Breast epithelium (tissue), 4 donors: ENCODE measurements at places on chromosomes 11 and 22.
A peak's percentile ranks its signal among the peaks of the same experiment; 100 is the strongest.

DNA sequence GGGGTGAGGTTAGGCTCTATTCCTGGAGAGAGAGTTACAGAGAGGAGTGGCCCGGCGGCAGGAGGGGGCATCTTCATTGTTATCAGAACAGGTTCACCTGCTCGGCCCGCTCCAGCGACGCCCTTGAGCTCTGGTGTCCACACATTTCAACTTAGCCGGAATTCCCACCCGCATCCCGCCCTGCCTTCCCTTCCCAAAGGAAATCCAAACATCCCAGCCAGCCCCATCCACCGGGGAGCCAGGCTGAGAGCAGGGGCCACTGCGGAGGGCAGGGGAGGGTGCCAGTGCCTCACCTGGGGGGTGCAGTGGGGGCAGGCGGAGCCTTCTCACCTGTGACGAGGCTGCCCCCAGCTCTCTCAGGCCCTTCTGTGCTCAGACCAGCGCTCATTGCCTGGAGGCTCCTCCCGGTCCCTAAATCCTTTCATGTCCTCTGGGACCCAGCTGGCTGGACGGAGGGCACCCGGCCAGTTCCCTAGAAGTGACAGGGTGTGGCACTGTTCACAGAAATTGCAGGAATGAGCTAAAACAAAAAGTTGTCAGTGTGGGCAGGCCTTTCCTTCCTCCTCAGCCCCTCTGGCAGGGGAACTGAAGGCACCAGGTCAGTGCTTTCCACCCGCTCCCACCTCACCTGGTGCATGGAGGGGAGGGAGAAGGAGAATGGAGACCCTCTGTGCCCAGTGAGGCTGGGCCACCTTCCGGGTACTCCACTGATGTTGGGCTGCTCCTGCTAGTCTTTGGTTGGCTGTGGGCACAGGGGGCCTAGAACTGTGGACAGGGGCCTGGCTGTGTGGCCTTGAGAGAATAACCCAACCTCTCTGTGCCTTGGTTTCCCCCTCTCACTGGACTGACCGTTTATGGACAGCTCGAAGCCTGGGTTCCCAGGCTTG, 2.2 kb upstream of the MRGPRG start:
- peak; percentile 37 for DNase-seq

DNA sequence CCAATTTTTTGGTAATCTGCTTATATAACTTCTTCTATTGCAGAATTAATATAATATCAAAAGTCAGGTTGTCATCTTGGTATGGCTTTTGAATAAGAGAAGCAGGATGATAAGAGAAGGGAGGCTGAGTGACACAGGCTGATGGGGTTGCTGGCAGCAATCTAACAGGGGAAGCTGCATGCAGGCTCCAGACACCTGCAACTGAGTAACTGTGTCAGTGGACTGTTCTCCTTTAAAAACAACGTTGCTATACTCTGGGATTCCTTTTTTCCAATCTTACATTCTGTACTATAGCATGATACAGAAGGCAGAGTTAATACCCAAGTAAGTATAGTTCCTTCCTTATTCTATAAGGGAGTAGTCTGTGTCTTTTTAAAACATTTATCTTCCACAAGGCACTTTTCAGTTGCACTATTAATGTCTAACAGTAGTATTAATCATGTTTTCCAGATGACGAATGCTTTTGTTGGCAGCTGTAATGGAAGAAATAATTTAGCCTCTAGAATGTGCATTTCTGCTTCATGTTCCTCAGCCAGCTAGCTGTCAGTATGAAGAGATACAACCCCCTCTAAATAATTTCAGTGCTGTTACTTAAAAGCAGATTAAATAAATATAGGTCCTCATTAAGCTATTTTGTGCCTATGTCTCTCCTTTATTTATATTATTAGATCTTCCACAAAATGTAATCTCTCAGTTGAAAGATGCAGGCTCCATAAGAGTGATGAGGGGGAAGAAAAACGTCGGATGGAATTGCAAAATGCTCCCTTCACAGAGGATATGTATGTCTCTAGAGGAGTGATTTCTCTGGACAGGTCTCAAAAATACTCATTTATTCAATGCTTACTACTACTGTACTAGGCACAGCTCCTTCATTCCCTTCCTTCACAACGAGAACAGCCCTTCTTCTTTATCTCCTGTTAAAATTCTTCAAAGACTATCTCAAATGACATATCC, 50.8 kb downstream of the ATG16L2 start:
- no peak for DNase-seq

- no peak for DNase-seq
Measured at GRCh38 chr22:22386602-22387385, 121.7 kb downstream of the ZNF280B start.

DNA sequence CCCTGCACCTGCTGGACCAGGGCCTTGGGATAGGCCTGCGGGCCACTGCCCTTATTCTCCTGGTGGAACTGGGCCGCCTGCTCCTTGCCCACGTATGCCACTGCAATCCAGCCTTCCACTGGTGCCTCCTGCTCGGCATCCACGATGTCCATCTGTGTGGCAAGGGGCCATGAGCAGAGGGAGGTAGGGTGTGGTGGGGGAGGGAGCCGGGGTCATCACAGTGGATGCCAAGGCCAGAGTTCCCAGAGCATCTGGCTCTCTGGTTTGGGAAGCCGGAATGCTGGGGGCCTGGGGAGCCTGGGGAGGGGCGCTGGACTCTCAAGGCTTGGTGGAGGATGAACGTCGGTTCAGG, 627 bp downstream of the RNF215 start:
- no peak for DNase-seq

DNA sequence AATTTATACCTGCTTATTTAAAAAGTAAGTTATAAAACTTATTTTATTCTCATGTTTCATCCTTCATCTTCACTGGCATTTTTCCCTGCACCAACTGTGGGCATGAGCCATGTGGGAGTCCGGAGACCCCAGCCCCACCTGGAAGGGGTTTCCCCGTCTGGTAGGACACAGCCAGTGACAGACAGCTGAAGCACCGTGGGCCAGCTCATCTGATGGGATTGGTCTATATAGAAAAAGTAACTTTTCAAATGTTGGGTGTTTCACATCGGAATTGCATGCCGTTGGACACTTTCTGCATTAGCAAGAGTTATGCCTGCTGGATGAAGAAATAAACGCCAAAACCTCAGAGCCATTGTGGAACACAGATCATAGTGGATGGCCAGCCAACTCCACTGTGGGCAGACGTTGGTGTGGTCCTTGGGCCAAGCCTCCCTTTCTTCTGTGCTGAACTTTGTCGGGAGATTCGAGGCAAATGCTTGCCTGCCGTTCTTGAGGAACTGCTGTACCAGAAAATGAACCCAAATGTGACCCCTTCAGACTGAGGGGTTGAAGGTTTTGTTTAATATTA, 1329.3 kb downstream of the TBC1D22A start:
- DNase-seq = no peak

DNA sequence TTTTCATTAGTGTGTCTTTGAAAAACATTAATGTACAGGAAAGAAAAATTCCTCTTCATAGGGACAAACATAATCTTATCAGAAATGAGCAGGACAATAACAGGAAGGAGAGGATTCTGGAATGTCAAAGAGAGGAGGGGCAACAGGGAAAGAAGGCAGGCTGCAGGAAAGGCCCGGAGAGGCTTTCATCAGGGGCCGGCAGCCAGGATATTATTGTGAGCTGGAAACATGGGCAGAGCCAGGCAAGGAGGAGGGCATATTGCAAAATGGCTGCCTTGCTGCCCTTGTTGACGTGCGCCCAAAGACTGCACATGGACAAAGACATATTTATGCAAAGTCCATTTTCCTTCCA, 433.7 kb downstream of the ETS1 start:
- DNase-seq = no peak

DNA sequence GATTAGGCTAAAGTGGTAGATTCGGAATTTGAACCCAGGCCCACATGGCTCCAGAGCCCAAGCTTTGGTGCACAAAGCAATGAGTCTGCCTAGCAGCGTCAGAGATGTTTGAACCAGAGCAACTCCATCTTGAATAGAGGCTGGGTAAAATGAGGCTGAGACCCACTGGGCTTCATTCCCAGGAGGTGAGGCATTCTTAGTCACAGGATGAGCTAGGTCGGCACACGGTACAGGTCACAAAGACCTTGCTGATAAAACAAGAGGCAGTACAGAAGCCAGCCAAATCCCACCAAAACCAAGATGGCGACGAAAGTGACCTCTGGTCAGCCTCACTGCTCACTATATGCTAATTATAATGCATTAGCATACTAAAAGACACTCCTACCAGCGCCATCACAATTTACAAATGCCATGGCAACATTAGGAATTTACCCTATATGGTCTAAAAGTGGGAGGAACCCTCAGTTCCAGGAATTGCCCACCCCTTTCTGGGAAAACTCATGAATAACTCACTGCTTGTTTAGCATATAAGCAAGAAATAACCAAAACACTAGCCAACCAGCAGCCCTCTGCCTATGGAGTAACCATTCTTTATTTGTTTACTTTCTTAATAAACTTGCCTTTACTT, 40.3 kb upstream of the DAGLA start:
- DNase-seq = no peak

- DNase-seq = no peak
Measured at GRCh38 chr11:111000400-111001080, 245.0 kb upstream of the POU2AF2 start.

DNA sequence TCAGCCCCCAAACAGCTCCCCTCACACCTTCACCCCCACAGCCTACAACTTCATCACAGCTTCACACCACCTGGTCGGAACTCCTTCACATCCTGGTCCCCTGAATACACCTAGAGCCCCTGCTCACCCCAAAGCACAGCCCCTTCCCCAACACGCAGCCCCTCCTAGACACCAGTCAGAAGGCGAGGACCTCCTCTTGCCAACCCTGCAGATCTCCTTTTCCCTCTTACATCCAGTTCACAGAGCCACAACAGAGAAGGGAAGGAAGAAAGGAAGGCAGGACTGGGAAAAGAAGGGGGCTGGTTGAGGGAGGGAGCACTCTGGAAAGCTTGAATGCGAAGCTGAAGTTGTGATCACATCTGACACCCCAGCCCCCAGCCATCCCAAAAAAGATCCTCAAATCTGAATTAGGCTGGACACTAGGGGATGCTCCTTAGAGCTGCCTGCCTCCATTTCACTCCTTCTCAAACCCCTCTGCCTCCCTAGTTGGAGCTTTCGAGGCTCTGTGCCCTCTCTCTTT, 629 bp downstream of the CCKBR start:
- no peak for DNase-seq

DNA sequence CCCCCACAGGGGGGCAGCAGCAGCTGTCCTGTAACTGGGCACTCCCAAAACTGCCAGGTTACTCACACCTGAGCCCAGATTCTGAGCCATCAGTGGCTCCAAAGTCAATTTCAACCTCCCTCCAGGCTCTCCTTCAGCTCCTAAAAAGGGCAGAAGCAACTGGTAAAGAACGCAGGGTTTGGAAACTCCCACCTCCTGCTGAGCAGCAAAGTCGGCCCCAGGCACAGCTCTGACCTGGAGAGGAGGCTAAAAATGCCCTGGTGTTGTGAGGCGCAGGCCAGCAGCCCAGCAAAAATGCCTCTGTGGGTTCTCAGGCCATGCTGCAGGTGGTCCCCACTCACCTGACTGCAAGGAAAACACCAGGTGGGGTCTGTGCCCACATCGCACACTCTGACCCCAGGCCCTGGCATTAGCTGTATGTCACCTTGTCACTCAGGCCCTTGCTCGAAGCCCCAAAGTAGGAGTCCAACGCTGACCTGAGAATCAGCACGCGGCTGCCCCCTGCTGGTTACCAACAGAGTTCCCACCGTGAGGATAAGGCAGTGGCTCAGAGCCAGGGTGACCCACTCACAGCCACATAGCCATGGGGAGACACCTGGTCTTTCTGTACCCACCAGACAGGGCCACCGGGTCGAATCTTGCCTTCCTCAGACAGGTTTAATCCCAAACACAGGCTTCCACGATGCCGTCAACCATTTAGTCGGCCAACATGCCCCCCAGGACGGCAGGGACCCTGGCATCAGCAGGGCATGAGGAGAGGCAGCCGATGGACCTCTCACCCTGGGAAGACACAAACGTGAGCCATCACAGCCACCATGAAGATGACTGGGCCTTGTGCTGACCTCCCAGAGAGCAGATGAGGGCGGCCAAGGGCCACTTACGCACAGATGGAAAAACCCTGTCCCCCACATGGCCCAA, 11.1 kb downstream of the POLR3H start:
- no peak for DNase-seq

DNA sequence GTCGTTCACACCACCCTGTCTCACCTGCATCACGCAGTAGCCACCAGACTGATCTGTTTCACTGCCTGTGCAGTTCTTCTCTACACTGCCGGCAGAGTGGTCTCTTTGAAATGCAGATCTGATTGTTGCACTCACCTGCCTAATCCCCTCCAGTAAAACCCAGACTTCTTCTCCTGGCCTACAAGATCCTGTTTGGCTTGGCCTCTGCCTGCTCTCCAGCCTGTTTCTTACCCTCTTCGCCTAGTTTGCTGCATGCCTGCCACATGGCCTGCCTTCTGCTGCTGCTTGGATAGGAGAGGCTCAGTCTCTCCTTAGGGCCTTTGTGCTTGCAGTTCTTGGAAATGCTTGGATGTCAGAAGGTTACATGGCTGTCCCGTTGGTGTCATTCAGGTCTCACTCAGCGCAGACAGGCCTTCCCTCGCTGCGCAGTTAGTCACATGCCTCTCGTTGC, 42.0 kb downstream of the PACS1 start:
- no peak for DNase-seq

- no peak for DNase-seq
Measured at GRCh38 chr11:80096736-80097135, 655.9 kb upstream of the TENM4 start.

DNA sequence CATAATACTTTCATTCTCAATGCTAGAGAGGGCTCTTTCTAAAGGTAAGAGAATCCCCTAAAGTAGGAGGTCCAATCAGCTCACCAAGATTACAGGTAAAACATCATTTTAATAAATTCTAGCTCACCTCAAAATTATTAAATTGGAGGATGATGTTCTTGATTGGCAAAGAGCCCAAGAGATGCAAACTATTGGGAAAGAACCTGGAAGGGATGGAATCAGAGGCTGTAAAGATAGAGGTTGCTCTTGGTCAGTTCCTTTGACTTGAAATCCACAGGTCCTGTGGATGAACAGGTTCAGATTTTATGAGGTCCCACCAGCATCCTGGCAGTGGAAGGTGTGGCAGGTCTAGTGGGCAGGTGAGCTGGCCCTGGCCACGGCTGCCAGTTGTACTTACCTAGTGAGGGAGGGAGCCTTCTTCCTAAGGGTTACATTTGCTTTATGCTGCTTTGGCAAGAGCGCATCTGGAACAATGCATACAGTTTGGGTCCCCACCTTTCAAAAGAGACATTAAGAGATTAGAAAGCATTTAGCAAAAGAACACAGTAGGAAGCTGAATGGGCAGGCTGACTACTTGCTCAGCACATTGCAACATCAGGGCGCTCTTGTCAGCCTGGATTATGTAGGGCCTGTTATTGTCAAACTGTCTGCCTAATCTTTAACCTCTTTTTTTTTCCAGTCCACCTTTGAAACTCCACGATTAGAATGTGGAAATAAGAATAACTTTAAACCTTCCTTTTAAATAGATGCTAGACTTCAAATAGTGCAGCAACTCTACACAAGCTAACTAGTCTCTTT, 97.0 kb downstream of the RDX start:
- DNase-seq = no peak
